ENCODE measurements at places on chromosomes 1 and 21.

GRCh38 chr21:28776251-28776650 lies 216.4 kb downstream of the LTN1 start:
- DNase-seq, result no peak

DNA sequence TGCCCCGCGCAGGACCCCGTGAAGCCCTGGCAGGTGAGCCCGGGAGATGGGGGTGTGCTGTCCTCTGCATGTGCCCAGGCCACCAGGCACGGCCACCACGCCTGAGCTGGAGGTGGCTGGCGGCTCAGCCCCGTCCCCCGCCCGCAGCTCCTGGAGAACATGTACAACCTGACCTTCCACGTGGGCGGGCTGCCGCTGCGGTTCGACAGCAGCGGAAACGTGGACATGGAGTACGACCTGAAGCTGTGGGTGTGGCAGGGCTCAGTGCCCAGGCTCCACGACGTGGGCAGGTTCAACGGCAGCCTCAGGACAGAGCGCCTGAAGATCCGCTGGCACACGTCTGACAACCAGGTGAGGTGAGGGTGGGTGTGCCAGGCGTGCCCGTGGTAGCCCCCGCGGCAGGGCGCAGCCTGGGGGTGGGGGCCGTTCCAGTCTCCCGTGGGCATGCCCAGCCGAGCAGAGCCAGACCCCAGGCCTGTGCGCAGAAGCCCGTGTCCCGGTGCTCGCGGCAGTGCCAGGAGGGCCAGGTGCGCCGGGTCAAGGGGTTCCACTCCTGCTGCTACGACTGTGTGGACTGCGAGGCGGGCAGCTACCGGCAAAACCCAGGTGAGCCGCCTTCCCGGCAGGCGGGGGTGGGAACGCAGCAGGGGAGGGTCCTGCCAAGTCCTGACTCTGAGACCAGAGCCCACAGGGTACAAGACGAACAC lies 1.8 kb downstream of the TAS1R3 start:
- no peak for DNase-seq

DNA sequence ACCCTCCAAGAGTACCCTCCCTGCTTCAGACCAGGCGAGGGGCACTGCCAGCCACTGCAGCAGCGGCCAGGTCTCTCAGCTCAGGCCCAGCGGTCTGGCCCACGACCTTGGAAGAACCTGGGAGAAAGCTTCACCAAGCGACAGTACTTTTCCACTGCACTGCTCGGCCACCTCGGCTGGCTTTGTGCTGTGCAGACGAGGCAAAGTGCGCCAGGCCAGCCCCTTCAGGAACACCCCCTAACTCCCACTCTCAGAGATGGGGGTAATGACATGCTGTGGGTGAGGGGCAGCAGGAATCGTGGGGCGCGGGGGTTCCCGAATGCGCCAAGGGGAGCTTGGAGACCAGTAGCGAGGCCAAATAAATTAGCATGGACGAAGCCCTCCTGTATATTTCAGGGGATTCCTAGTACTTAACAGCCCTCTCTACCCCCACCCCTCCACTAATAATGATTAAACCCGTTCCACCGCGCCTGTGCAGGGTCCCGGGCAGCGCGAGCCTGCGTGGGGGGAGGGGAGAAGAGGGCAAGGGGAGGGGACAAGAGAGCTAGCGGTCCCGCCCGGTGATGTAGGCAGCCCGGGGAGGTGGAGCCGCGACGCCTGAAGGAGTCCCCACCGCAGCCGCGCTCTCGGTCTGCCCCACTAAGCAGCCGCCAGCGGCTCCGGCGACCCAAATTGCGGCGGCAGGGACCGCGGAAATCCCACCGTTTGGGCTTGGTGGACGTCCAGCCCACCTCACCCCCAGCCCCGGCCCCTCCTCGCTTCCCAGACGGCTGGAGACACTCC lies at the start of gene FAM43B:
TSS of gene FAM43B (plus strand) at position 629 of the 783 bp plus-strand sequence. CDS start 401 bp downstream, outside the sequence.
- DNase-seq, result peak; percentile 95

DNA sequence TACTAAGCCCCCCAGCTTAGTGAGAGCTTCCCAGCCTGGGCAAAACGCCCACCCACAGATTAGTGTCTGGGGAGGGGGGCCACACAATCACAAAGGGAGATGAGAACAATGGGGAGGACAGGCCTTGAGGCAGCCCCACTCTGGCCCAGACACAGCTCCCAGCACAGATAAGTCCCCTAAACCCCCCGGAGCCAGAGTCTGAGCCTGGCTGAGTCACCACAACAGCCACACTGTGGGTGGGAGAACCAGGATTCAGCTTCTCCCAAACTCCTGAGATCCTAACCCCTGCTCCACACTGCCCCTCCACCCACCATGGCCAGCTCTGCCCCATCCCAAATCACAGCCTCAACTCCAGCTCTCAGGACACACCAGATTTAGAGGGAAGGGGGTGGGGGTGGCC lies 4.2 kb downstream of the NECTIN4 start:
- no peak for DNase-seq

GRCh38 chr1:37480125-37480466 lies 5.7 kb downstream of the ZC3H12A start:
- DNase-seq, result no peak

GRCh38 chr1:163197022-163197421 lies 5.7 kb downstream of the RGS5 start:
- DNase-seq, result no peak

- DNase-seq, result no peak
Observed at GRCh38 chr1:205293350-205294074, 28.0 kb downstream of the NUAK2 start.

DNA sequence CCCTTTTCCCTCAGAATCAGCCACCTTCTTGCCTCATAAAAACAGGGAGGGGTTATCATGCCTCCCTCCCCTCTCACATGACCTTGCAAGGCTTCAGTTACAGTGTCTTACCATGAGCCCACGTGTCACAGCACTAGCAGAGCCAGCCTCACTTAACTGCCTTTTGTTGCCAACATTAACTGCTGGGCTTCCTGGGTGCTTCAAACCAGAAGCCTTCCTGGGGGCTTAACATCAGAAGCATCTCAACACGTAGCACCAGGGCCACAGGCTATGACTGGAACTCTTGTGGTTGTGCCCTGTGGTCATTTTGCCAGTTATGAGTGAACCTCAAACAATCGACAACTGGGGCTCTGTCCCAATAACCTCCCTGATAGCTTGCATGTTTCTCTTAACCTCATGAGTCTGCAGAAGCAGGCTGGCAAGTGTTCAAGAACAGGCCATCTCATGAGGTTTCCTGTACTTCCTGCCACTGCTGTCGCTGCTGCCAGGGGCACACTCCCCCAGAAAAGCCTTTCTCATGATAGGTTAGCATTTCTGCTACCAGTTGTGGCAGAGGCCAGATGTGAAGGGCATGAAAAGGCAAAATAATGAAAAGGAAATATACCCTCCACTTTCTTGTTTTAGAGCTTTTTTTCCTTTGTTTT lies 132.2 kb downstream of the GLUL start:
- no peak for DNase-seq

DNA sequence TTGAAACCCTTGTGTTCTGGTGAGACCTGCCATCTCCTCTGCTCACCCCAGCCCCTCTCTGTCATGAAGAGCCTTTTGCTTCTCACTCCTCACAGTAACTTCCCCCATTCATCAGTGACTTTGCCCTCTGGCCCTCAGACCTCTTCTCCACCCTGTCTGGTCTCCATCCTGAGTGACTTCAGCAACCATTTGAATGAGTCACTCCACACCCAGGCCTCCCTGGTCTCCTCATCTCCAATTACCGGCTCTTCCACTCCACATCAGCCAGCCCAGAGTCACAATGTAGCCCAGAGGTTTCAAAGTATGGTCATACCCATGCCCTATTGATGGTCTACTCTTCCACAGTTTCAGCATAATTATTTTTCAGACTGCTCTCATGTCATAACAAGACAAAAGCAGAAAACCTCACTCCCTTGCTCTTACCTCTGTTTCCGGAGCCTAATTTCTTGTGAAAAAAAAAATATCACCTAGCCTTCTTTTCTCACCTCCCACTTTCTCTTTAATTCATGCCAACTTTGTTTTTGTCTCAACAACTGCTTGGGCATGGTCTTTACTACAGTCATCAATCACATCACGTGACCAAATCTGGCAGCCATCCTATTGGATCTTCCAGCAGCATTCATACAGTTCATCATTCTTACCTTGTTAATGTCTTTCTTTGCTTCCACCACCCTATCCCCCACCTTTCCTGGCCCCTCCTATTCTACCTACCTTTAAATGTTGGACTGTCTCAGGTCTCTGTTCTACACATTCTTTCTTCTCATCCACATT lies 35.6 kb upstream of the NEK7 start:
- no peak for DNase-seq

DNA sequence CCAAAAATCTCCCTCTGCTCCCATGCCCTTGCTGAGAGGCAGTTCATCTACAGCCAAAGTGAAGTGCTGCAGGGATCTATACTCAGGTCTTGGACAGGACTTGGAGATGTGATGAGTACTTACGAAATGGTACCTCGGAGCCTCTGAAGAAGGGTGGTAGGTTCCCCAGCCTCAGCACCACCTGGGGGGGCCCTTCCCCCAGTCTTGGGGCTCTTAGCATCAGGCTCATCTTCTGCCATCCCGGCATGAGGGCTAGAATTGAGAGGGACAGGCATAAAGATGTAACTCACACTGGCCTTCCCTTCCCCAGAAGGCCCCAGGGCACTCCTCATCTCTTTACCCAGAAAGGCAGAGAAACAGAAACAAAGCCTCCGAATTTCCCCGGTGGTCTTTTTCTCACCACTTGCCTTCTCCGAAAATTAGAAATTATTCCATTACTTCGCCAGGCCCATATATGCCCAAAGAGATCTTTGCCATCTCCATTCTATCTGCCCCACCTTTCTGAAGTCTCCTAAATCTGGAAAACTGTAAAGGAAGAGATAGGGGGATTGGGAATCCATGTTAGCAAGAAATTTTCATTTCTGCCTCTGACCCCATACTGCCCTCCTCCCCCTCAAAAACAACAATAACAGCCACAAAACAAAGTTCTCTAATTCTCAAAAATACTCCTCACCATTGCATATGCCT lies 827 bp downstream of the RFX5 start:
- DNase-seq, result no peak

- DNase-seq, result no peak
Observed at GRCh38 chr21:15430577-15430976, 299.2 kb upstream of the USP25 start.

GRCh38 chr1:6785728-6786505 lies 663 bp downstream of the CAMTA1 start:
- peak; percentile 57 for DNase-seq

DNA sequence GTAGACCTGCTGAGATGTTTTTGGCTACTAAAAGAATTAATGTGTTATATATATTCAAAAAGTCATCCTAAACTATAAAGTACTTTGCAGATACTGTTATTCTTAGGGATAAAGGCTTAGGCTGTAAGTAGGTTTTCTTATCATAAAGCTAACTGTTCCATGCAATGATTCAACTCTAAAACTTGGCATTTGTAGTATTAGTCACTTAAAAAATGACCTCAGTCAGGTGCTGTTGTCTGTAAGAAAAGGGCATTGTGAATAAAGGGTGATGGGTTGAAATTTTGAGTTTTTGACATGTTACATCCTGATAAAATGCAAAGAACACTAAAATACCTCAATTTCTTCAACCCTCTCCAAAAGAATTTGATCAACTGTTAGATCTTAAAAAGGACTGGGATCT lies 32.9 kb downstream of the ADCY10 start:
- DNase-seq, result no peak

DNA sequence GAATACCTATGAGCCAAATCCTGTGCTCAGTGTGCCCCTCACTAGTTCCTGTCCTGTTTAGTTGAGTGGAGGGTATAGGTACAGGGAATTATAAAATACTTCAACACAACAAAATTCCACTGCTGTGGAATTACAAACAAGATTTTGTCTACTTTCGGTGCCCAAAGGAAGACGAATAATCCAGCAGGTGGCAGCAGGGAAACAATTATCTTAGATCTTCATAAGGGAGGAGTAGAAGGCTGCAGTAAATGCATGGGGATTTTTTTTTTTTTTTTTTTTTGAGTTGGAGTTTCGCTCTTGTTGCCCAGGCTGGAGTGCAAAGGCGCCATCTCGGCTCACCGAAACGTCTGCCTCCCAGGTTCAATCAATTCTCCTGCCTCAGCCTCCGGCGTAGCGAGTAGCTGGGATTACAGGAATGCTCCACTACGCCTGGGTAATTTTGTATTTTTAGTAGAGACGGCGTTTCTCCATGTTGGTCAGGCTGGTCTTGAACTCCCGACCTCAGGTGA lies 2.0 kb upstream of the PIP5K1A start:
- no peak for DNase-seq
